ENCODE measurements at places on chromosomes 2 and 18.
A peak's percentile ranks its signal among the peaks of the same experiment; 100 is the strongest.

- DNase-seq, result no peak
Observed at GRCh38 chr2:82139979-82140611, 1835.5 kb upstream of the LRRTM1 start.

DNA sequence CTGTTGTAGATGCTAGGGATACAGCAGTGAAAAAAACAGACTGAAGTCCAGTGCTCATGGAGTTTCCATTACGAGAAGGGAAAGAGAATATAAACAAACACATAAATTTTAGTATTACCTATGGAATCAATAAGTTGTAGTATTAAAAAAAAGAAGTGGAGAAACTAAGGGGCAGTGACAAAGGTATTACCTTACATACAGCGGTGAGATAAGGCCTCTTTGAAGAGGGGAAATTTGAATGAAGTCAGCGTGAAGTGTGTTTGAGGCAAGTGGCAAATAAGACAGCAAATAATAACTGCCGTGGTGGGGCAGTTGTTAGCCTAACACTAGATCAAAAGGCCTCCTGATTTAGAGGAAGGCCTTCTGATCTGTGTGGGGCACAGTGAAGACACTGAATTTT, 57.9 kb downstream of the TLK1 start:
- DNase-seq, result no peak

- DNase-seq, result no peak
Observed at GRCh38 chr2:106126295-106126694, 67.8 kb downstream of the UXS1 start.

DNA sequence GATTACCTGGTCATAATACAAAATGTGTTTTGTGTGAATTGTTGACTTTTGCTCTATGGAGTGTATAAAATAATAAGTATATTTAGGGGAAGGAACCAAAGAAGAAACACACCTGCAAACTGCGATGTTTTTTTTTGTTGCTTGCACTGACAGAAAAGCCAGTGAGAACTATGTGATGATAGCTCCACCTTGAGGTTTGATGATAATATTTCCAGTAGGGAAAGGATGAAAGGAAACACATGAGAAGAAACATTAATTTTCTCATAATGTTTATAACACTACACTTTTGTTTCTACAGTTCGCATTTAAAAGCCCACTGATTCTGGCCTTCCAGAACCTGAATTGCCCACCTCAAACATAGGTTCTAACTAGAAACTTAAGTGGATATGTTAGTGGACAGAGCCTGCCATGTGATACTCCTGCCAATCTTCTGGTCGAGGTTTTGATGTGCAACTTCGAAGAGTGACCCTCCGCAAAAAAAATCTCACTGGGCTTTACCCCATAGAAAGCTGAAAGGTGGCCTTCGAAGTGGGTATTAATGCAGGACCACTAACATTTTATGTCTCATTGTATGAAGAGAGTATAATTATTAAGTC, 476.4 kb upstream of the SPHKAP start:
- peak; percentile 53 for DNase-seq

GRCh38 chr18:74567822-74568221, 29.8 kb upstream of the ZNF407 start:
- DNase-seq, result no peak

DNA sequence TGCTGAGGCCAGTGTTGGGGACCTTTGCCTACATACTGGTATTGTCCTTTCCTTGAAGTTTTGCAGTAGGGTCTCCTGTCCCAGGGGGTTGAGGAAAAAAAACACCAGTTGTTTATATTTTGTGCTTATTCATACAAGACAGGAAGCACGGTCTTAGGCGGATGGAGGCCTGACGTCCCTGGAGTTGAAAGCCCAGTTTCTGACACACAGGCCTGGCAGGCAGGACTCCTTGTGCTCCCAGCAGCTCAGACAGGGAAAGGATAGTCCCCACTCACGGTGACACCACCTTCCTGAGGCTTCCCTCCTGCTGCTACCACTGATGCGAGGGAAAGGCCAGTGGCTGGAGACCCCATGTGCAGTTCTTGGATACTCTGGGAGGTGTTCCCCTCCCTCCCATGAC, 15.5 kb upstream of the SP100 start:
- no peak for DNase-seq

- no peak for DNase-seq
Observed at GRCh38 chr2:216904554-216904953, 44.7 kb upstream of the TNP1 start.

DNA sequence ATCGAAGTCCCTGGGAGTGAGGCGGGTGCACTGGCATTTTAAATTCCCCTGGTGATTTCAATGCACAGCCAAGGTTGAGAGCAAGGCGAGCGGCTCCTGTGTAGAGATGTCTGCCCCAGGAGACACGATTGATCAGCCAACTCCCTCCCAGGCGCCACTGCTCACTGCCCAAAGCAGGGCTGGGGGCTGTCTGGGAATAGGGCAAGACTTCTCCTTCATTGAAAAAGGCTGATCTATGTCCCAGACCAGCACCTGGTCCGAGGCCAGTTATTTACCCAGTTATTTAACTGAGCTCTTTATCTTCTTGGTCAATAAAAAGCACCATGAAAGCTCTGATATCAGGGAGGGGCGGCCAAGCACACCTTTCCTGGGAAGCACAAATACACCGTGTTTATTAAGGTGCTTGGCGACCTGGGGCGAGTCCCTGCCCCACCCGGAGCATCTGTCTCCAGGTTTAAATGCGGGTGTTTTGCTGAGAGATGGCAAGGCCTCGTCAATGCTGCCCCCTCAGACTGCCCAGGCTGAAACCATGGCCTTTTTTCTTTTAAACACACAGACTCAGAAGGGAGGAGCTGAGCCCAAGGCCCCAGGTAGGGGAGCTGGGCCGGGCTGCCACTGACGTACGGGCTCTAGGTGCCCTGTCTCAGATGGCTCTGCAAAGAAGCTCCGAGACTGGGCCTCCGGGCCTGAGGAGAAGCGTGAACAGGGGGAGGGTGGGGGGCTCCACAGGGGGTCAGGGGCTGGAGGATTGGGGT, 73.9 kb upstream of the HPCAL1 start:
- DNase-seq, result no peak

DNA sequence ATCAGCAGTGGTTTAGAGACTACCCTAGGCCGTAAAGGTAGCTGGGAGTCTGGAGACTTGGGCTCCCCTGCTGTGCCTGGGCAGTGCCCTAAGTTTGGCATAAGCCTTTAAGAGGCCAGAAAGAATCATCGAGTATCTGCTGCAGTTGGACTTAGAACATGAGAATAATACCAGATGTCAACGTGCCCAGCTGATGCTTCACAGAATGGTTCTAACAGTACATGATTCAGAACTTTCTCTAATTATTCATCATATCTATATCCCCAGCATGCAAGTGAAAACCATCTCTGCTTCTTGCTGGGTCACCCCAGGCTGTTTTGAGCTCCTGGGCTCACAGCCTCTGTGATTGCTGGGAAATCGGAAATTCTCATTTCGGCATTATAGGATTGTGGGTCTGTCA, 118.1 kb downstream of the NCK2 start:
- peak; percentile 11 for DNase-seq

GRCh38 chr2:106124106-106124756, 69.9 kb downstream of the UXS1 start:
- no peak for DNase-seq

- DNase-seq, result no peak
Observed at GRCh38 chr2:168685600-168686451, 116.6 kb upstream of the NOSTRIN start.

DNA sequence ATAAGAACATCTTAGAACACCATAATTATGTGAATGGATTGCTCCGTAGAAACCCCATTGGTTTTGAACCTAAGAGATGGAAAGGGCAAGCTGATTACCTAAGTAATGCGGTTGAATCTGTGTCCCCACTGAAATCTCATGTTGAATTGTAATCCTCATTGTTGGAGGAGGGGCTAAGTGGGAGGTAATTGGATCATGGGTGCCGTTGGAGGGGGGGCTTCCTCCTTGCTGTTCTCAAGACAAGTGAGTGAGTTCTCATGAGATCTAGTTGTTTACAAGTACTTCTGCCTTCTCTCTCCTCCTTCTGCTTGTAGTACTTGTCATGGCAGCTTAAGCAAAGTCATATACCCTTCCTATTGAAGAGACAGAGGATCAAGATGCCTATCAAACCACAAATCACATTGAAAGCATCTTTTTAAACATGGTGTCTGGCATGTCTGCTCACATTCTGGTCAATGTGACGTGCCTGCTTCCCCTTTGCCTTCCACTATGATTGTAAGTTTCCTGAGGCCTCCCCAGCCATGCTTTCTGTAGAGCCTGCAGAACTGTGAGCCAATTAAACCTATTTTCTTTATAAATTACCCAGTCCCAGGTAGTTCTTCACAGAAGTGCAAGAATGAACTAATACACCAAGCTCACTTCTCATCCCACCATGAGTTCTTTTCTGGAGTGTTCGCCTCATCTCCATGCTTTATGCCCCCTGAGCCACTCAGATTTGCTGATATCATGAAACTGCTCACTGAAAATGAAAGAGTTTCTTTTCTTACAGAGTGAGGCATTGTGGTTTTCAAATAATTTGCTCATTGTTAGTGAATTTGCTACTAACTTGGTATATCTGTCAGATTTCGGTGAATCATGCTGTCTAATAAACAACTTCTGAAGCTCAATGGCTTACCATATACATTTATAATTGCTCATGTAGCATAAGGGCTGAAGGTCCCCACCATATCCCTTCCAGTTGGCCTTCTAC, 23.6 kb downstream of the KCNE4 start:
- no peak for DNase-seq
